BE2C (cell line): ENCODE measurements at places on chromosomes 7 and 10.

DNA sequence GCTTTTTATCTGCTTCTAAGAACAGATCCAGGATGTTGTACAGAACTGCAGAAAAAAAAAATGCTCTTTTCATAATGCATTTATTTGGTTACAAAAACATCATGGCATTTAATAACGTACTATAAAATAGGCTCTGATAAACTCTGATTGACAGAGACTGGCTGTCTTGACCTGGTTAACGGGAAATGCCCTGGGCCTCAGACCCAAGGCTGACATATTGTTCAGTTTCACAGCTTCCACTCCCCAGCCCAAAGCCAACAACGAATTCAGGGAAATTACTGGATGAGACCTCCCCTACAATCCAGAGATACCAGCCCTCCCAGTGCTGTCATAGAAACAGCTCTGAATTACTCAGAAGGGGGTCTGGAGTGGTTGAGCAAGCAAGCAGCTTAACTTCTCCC is 260.1 kb downstream of the CREB5 start:
- DNase-seq: no peak

DNA sequence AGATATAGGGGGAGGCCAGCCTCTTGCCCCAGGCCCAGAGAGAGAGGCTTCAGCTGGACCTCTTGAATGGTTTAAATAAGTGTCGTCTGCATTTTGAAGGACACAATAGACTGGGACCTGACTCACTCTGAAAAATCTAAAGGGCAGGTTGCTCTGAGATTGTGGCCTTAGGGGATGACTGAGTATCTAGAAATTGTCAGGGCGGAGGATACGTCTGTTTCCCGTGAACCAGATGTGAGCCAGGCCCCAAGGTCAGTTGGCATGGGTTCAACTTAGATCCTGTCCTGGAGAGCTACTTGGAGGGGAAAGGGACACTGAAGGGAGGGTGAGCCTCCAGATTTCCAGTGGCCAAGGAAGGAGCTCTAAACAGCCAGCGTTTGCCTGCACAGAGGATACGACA is 110.2 kb downstream of the CHN2 start:
- peak; percentile 62 for DNase-seq

GRCh38 chr10:131689486-131689885 is 211.3 kb upstream of the PPP2R2D start:
- DNase-seq: no peak

GRCh38 chr7:150407588-150408392 is 28.7 kb downstream of the ZNF775 start:
- no peak for DNase-seq

DNA sequence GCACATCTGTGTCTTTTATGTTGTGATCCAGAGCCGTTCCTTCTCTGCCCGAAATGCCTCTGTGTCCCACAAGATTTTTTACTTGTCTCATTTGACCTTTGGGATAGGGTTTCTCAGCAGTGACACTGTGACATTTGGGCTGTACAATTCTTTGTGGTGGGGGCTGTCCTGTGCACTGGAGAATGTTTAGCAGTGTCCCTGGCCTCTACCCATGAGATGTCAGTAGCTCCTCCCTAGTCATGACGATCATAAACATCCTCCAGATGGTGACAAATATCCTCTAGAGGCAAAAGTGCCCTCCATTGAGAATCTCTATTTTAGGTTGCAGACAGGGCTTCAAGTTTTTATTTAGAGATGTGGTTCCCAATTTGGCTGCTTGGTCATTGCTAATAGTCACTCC is 91.3 kb downstream of the PPP1R17 start:
- DNase-seq: no peak

- no peak for DNase-seq
Observed at GRCh38 chr7:155594163-155594732, 47.9 kb upstream of the CNPY1 start.

DNA sequence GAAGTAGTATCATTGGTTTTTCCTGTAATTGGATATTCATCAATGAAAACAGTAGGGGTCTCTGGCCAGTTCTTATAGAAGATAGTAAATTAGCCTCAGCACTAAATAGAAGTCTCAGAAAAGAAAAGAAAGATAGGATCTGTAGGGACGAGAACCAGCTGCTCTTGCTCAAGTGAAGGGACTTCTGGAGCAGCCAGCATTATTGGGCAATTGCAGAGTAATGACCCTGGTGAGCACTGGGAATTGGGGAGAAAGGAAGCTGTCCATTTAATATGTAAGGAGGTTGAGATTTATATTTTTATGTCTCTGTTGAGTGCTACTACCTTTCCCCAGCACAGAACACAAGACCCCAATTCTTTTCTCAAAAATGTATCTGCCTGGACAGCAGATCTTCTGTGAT is 61.2 kb upstream of the WNT16 start:
- no peak for DNase-seq

DNA sequence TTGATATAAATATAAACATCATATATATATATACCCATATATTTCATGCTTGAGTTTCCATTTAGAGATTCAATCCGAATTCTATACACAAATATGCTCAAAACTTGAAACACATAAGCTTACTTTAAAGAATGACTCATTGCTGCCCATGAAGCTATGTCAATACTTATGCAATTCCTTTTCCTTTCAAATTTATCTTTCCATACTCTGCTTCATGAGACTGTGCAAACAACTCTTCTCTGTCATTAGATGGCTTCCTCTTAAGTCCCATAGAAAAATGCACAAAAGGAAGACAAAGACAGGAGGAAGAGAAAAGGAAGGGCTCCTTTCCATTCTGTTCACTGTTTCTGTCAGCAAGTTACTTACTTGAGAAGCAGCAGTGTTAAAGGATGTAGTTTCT is 895.7 kb upstream of the SORCS1 start:
- no peak for DNase-seq

GRCh38 chr10:117432866-117433265 is 57.6 kb upstream of the PDZD8 start:
- DNase-seq: no peak

GRCh38 chr7:124072603-124073309 is 39.9 kb upstream of the TMEM229A start:
- DNase-seq: no peak

GRCh38 chr7:7772397-7772821 is 54.0 kb upstream of the RPA3 start:
- DNase-seq: no peak

- peak; percentile 53 for DNase-seq
Observed at GRCh38 chr7:101589976-101590662, 39.0 kb downstream of the MYL10 start.

- no peak for DNase-seq
Observed at GRCh38 chr10:100303724-100304319, 17.3 kb upstream of the BLOC1S2 start.

DNA sequence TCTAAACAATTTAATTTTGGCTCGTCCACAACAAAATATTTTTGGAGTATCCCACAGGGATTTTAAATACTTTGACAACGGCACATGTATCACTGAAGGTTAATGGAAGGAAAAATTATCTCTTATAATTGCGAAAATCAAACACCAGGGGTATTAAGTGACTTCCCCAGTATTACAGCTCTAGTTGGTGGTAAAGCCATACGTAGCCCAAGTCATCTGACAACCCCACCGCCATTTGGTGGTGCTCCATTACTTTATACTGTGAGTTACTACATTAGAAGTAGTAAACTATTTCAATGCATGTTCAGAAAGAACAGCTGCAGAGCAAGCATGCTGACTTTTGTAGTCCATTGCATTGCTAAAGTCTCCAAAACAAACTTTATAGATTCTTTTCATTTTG is 179.7 kb downstream of the HGF start:
- no peak for DNase-seq

DNA sequence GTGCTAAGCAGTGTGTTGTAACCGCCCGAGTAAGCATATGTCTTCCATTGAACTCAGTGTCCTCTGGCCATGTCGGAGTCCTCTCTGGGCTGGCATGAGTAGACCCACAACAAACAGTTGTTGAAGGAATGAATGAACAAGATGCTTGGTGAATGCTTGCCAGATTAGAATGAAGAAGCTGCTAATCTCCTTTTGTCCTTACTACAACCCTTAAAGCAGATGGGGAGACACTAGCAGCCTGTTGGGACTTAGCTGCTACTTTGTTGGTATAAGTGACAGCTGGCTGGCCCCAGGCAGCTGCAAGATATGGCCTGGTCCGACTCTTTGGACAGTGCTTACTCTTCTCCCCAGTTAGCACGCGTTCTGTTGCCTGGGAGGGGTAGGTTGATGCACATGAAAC is 370.1 kb downstream of the RPS24 start:
- no peak for DNase-seq

GRCh38 chr7:134948736-134949135 is 37.6 kb upstream of the AGBL3 start:
- no peak for DNase-seq

DNA sequence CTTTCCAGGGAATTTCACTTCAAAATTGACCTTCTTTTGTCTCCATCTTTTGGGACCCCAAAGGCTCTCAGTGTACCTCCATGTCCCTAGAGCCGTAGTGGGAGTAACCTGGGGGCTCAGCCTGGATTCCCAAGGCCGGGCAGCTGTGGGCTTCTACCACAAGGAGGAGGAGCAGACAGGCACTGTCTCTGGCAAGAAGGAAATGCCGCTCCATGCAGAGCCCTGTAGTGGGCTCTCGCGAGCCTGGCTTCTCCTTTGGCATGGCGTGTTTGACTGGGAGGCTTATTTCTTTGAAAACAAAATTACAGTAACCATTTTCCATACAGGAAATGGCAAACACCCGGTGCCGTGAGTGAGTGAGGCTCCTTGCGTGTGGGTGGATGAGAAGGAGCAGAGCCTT is 76.8 kb upstream of the FAM180A start:
- DNase-seq: no peak

DNA sequence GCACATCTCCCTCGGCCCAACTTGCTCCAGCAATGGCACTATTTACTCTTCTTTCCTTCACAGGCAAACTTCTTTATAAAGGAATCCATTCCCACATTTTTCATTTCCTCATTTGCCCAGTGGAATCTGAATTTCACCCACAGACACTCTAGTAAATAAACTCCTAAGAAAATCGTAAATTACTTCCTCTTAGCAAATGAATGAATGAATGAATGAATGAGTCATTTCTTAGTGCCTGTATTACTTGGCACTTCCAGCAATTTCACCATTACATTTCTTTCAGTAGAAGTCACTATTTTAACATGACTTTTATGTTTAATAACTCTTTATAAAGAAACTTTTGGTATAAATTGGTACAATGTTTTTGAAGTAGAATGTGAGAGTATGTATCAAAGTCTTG is 55.7 kb downstream of the DDC start:
- no peak for DNase-seq

DNA sequence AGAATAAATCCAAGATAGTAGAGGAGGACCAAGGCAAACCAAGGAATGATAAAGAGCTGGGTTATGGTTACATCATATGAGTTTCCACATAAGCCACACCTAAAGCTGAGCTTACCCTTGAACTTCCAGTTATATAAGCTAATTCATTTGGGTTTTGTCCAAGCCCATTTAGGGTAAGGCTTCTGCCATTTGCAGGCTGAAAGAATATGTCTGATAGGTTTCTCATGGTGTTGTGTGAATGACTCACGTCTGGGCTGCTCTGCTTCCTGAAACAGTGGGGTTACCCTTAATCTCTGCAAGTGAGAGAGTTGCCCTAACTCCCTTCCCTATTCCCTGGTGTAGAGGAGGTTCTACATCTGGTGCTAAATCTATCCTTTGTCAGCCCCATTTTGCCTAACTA is 60.8 kb downstream of the PTTG1IP2 start:
- no peak for DNase-seq
